Transverse colon (tissue), 4 donors: ENCODE measurements at places on chromosomes 1 and 21. TPM values are rescaled to one million over a fixed set of nuclear protein-coding genes. Genes with fewer than 3 reads are reported as not detected.

The SLC44A3 gene
- 58.7 TPM for total RNA-seq

The LYPD8 gene
- 545 TPM for total RNA-seq

The CLDN19 gene
- not detected for total RNA-seq

DNA sequence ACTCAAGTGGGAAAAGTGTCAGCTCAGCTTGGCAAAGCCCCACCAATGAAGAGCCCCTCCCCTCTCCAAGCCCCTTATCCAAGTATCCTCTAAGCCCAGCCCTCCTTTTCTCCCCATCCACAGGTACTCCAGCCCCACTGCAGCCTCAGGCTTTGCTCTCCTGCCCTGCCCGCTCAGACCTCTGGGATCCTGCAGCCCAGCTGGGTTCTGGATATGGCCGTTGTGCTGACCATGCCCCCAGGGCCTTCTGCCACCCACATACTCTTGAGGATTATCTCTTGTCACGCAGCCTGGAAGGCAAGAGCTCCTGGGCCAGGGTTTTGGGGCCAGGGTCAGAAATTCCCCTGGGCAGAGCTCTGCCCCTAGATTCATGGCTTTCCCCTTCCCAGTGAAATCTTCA lies 4.7 kb downstream of the SHISA4 start:
- DNase-seq = no peak

DNA sequence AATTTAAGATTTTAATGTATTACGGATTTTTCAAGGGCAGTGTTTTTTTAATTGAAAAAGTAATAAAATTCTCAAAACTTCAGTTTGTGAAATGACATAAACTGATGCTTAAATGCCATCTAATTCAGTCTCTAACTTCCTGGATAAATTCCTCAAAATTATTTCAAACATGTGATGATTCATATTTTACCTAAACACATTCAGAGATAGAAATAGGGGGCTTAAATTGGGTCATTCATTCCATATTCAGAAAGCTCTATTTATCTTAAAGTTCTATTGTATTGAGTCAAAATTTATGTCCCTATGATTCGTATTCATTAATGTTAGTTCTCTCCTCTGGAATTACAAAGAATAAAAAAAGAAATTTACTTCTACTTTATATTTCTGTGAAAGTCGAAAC lies 713.6 kb upstream of the CHRM3 start:
- DNase-seq = no peak

DNA sequence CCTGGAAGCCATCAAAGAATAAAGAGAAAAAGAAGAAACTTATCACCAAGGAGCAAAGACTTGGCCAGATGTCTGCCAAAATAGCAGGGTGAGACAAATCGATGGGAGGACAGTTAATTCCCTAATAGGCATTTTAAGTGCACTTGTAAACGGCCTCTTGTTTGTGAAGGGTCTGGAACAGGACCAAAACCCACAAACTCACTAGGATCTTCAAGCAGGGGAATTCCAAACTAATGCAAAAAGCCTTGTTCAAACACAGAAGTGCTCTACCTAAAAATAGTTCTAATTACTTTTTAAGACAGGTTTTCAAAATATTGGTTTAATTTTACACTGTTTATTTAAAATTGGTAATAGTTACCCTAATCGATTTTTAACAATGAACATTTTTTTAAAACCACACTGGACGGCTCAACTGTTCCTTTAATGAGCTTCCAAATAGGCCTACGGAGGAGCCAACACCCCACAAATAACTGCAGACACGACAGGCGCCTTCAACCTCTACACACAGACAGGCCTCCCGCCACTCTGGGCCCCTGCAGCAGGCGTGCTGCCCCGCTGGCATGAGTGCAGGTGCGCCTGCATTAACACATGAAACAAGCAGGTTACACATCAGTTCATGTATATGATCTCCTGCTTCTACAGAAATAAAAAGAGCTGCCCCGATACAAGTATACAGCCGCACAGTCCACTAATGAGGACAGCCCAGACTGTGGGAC lies 15.8 kb downstream of the UBE2G2 start:
- DNase-seq = no peak
